ENCODE measurements at places on chromosomes 6 and 20. TPM values are rescaled to one million over a fixed set of nuclear protein-coding genes. Genes with fewer than 3 reads are reported as not detected.
A peak's percentile ranks its signal among the peaks of the same experiment; 100 is the strongest.

GRCh38 chr20:19603376-19603750, 154.7 kb upstream of the RIN2 start:
- H3K36me3 ChIP-seq = no peaks in the 10 kb centered on the region
- H3K27ac ChIP-seq = no peak overlapping the region
- H3K27me3 ChIP-seq = no peaks in the 10 kb centered on the region
- H3K4me3 ChIP-seq = no peak overlapping the region
- no peak for DNase-seq

DNA sequence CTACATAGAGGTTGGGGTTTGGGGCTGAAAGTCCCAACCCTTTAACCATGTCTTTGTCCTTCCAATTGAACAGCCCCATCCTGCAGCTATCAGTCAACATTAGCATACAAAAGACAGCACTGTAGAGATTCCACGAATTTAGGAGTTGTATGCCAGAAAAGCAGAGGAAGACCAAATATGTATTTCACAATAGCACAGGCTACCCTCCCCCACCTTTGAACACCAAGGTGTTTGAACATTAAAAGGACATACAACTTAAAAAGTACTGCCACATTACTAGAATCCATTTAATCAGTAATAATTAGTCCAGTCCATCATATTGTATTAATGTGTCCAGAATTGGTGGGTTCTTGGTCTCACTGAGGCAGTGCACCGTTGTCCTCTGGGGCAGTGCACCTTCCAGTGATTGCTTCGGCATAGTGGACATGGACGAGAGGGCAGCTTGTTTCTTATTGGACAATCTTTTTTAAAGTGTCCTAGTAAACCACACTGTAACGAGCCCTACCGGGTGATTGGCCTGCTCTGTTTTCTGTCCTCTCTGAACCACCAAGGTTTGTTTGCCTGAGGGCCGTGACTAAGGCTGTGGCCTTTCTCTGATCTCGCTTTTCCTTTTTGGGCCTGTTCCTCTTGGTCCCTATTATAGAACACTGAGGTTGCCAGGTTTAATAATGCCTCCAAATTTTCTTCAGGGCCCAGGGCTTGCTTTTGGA, 36.4 kb downstream of the GSTA4 start:
- no peaks in the 10 kb centered on the region for H3K36me3 ChIP-seq
- no peak overlapping the region for H3K27ac ChIP-seq
- H3K27me3 ChIP-seq = no peaks in the 10 kb centered on the region
- H3K4me3 ChIP-seq = no peak overlapping the region

DNA sequence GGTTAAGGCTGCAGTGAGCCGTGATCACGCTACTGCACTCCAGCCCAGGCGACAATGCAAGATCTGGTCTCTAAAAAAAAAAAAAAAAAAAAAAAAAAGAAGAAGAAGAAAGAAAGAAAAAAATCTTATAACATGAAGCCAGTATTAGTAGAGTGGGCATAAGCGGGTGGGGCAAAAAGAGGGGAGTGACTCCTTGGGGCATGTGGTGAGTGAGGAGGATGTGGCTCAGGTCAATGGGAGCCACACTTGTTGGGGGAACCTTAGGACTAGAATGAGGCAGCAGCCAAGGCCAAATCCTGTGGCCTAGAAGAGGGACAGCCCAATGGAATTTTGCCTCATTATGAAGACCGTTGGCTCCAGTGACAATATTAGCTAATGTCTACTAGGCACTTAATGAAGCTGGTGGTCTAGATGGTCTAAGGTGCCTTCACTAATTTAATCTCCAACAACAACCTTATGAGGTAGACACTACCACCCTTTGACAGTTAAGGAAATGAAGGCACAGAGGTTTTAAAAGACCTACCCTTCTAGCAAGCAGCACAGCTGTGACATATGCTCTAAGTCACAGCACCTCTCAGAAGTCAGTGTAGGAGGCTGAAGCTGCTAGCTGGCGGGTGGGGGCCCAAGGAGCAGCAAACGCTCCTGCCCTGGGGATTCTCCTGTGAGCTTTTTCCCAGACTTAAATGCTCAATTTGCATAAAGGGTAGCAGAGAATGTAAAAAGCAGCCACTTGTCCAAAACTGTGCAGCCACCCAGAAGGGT, 23.6 kb upstream of the ARMC12 start:
- H3K27me3 ChIP-seq = no peaks in the 10 kb centered on the region
- DNase-seq = no peak
- H3K4me1 ChIP-seq = peaks cover 9% of the 10 kb centered on the region
- no peak overlapping the region for H3K4me3 ChIP-seq
- no peaks in the 10 kb centered on the region for H3K36me3 ChIP-seq

DNA sequence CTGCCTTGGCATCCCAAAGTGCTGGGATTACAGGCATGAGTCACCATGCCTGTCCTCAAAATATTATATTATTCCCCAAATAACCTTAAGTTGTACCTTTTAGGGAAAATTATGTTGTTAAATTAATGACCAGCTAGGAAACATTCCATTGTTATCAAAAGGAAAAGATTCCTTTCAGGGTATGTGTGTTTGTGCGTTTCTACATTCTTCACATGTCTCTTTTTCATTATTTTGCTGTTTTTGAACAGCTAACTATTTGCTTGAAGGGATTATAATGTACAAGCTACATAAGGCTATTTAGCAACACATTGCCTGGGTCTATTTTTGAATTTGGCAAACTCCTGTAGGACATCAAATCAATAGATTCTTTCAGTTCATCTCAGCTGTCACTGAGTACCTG, 57.1 kb downstream of the GJA1 start:
- H3K27me3 ChIP-seq = no peaks in the 10 kb centered on the region
- no peak overlapping the region for H3K27ac ChIP-seq
- no peaks in the 10 kb centered on the region for H3K36me3 ChIP-seq
- no peaks in the 10 kb centered on the region for H3K4me1 ChIP-seq
- no peak for DNase-seq

DNA sequence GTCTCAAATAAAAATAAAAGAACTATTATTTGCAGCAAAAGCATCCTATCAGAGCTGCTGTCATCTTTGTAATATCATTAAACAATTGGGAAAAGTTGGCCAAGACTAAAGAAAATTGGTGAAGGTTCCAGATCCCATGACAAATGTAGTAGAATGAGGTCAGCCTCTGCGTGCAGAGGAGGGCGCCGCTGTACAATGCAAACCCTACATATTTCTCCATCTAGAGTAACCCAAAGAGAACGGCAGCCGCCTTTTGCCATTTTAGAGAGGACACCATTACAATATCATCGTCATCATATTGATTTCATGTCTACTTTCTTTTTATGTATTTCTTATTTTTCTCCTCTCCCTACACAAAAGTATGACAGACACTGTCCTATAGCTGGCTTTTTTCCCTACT, 59.5 kb downstream of the ZMYND8 start:
- H3K4me3 ChIP-seq = no peak overlapping the region
- peaks cover 8% of the 10 kb centered on the region for H3K36me3 ChIP-seq
- DNase-seq = no peak
- H3K4me1 ChIP-seq = peaks cover 4% of the 10 kb centered on the region

DNA sequence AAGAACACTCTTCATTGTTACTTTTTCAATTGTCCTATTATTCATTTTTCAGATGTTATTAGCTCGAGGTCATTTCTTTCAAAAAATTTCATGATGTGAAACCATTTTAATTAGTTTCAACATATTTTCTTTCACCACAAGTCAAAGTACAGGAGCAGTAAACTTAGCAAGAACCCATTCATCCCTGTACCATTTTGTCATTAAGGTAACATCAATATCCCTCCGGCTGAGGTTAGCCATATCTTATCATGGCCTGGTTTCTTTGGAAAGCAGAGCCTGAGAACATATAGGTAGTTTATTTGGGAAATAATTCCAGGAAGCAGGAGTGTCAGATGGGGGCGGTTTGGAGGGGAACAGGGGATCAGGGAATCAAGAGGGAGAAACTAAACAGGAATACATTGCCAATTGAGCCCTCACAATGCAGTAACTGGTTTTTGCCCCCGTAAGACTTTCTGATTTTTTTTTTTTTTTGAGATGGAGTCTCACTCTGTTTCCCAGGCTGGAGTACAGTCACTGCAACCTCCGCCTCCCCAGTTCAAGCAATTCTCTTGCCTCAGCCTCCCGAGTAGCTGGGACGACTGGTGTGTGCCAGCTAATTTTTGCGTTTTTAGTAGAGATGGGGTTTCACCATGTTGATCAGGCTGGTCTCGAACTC, 83.7 kb downstream of the MKKS start:
- H3K36me3 ChIP-seq = no peaks in the 10 kb centered on the region
- no peaks in the 10 kb centered on the region for H3K4me1 ChIP-seq
- H3K27me3 ChIP-seq = no peaks in the 10 kb centered on the region
- H3K27ac ChIP-seq = no peak overlapping the region
- DNase-seq = no peak

- no peak for DNase-seq
- H3K4me3 ChIP-seq = no peak overlapping the region
- no peaks in the 10 kb centered on the region for H3K36me3 ChIP-seq
- H3K4me1 ChIP-seq = peaks cover 85% of the 10 kb centered on the region
- no peaks in the 10 kb centered on the region for H3K27me3 ChIP-seq
These were observed 8.0 kb downstream of the MAP3K5 start for GRCh38 chr6:136784271-136784664.

GRCh38 chr6:95417856-95418255, 159.5 kb upstream of the MANEA start:
- DNase-seq = no peak
- H3K4me1 ChIP-seq = no peaks in the 10 kb centered on the region
- H3K36me3 ChIP-seq = no peaks in the 10 kb centered on the region
- H3K27ac ChIP-seq = no peak overlapping the region
- H3K27me3 ChIP-seq = no peaks in the 10 kb centered on the region
- no peak overlapping the region for H3K4me3 ChIP-seq

DNA sequence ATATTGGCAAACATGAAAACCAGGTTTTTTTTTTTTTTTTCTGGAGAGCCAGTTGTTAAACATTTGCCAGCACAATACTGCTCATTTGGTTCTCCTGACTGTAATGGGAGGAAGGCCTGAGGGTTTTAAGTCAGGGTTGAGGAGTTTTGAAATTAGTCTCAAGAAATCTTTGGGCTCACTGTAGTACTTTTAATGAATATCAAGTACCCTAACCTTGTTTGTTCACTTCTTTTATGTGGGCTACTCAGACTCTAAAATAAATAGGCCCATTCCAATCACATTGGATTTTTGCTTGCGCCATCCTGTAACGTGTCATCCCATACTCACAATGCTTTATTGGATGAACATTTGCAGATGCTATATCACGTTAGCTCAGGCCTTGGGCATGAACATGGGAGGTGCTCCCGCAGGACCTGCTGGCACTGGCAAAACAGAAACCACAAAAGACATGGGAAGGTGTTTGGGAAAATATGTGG, 146.9 kb downstream of the DNAH8 start:
- H3K36me3 ChIP-seq = no peaks in the 10 kb centered on the region
- no peaks in the 10 kb centered on the region for H3K4me1 ChIP-seq
- H3K4me3 ChIP-seq = no peak overlapping the region
- no peak for DNase-seq
- H3K27ac ChIP-seq = no peak overlapping the region

DNA sequence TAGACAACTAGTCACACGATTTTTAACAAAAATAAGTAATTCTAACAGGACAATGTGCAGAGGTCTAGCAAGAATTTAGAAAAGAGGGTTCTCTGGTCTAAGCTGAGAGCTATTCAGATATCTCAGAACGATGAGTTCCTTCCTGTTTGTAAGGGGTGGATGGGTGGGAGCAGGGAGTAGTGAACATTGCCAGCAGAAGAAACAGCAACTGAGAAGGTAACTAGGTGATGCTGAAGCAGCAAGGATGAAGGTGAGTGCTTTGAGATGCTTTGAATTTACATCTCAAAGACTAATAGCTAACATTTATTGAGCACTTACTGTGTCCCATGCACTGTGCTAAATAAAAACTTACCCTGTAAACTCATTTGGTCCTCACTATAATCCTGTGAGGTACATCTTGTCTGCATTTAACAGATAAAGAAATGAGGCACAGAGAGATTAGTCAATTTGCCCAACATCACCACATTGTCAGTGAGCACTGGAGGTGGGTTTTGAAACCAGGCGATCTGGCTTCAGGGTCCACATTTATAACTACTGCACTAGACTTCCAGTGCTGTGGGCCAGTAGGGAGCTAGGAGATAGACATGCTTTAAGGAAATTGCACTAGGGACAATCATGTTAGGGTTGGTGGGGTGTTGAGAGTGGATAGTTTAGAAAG, 15.7 kb downstream of the BRD2 start:
- H3K27me3 ChIP-seq = no peaks in the 10 kb centered on the region
- peaks cover 18% of the 10 kb centered on the region for H3K4me1 ChIP-seq
- H3K4me3 ChIP-seq = no peak overlapping the region
- H3K27ac ChIP-seq = no peak overlapping the region
- H3K36me3 ChIP-seq = peaks cover 28% of the 10 kb centered on the region
- no peak for DNase-seq

GRCh38 chr6:110781522-110782214, 33.6 kb downstream of the CDK19 start:
- no peak overlapping the region for H3K27ac ChIP-seq
- H3K36me3 ChIP-seq = no peaks in the 10 kb centered on the region
- no peaks in the 10 kb centered on the region for H3K4me1 ChIP-seq
- DNase-seq = no peak

- no peak overlapping the region for H3K4me3 ChIP-seq
- no peaks in the 10 kb centered on the region for H3K4me1 ChIP-seq
- no peaks in the 10 kb centered on the region for H3K36me3 ChIP-seq
- H3K27me3 ChIP-seq = no peaks in the 10 kb centered on the region
- H3K27ac ChIP-seq = no peak overlapping the region
- DNase-seq = peak; percentile 67
These were observed 20.6 kb upstream of the SIRPA start for GRCh38 chr20:1874450-1875182.

DNA sequence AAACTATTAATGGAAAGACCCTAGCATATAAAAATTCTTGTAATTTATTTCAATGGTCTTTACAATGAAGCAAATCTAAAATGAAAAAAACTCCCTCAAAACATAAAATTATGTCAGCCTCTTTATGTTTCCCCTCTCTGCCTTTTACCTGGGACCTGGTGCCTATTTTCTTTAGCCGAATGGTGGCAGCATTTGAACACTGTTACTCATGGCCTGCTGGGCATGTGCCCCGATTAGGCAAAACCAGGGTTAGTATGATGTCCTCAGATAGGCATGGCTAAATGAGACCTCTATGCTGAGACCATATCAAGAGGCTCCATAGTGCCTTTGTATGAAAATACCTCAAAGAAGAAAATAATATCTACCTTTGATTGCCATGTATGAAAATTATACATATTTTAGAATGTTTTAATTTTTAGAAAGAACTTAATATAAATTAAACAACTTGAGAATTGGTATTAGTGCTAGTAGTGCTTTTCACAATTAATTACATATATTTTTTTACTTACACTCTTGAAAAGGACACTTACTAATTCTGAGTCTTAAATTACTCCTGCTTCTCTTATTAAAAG, 22.5 kb upstream of the C6orf58 start:
- H3K27ac ChIP-seq = no peak overlapping the region
- no peaks in the 10 kb centered on the region for H3K36me3 ChIP-seq
- no peak overlapping the region for H3K4me3 ChIP-seq
- no peak for DNase-seq
- no peaks in the 10 kb centered on the region for H3K4me1 ChIP-seq

RRBP1 gene
- total RNA-seq = 218 TPM

SLPI gene
- 1,039 TPM for total RNA-seq

EDN1 gene
- 31.6 TPM for total RNA-seq

TSHZ2 gene
- total RNA-seq = 3.9 TPM

OPN5 gene
- total RNA-seq = not detected

LY6G5C gene
- 3.1 TPM for total RNA-seq

TMEM217 gene
- 1.0 TPM for total RNA-seq

PRPH2 gene
- 0.59 TPM for total RNA-seq

AKAP12 gene
- 45.7 TPM for total RNA-seq

GUCA1A gene
- total RNA-seq = not detected

SLC17A9 gene
- total RNA-seq = 15.4 TPM

SLC25A27 gene
- 14.3 TPM for total RNA-seq

KCNB1 gene
- total RNA-seq = 0.91 TPM

Measured in upper lobe of left lung (tissue), 6 donors.